ENCODE measurements at places on chromosomes 2 and 18.

DNA sequence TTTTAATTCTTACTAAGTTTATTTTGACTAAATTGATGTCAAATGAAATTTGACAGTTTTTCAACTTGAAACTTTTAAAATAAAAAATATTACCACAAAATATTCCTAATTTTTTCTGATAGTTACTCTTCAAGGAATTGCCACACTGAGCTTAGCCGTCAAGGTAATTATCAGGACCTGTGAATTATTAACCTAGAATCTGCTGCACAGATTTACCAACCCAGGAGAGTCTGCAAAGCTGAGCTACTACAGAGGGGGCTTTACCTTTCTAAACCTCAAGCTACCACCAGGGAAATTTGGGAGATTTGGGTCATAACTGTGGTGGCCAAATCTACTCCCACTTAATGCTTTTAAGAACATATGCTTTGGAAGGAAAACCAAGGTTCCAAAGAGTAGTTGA, 324.6 kb downstream of the CCDC178 start:
- DNase-seq: no peak

GRCh38 chr2:239770246-239770639, 254.9 kb downstream of the NDUFA10 start:
- DNase-seq: no peak

GRCh38 chr18:72161691-72162090, 382.5 kb downstream of the CBLN2 start:
- DNase-seq: no peak

DNA sequence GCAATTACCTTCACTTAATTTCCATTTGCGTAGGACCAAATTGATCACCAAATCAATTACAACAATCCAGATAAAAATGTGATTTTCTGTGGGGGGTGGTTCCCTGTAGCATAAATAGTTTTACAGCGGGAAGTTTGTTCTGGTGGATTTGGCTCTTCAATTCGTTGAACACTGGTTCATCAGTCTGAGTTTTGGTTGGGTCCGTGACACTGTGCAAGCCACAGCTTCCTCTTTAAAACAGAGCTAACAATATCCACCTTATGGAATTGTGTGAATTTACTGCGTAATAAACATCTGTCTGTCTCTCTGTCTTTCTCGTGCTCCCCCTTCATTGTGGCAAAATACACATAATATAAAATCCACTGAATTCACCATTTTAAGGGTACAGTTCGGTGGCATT, 310.8 kb downstream of the TGIF1 start:
- no peak for DNase-seq

- peak; percentile 37 for DNase-seq
Measured at GRCh38 chr2:142944264-142944663, 66.8 kb downstream of the KYNU start.

Data from IMR-90 (cell line).